GM12892 (cell line): ENCODE measurements at places on chromosomes 3 and 15.

GRCh38 chr3:52783211-52783555 is 5.8 kb downstream of the ITIH1 start:
- DNase-seq, result no peak

DNA sequence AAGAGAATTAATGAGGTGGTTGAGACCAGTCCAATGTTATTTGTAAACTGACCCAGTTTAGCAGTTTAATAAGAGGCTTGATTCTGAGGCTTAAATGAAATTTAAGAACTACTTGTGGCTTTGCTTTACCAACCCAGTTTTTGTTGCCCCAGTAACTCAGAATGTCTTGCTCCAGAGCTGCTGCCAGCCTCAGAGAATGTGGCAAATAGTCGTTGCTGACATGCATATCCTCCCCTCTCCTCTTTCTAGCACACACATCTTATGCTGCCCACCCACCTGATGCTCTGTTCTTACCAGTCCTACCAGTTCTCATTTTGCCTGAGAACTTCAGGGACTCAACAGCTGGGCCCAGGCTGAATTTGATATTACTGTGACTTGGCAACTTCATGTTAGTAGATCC is 92.4 kb upstream of the TSC22D2 start:
- DNase-seq, result no peak

- DNase-seq, result no peak
Observed at GRCh38 chr3:97102641-97103040, 288.2 kb downstream of the EPHA6 start.

- no peak for DNase-seq
Observed at GRCh38 chr15:94638183-94638582, 406.8 kb downstream of the MCTP2 start.

- DNase-seq, result no peak
Observed at GRCh38 chr3:134998158-134998557, 203.1 kb downstream of the EPHB1 start.
